ENCODE measurements at places on chromosomes 7 and 10.

DNA sequence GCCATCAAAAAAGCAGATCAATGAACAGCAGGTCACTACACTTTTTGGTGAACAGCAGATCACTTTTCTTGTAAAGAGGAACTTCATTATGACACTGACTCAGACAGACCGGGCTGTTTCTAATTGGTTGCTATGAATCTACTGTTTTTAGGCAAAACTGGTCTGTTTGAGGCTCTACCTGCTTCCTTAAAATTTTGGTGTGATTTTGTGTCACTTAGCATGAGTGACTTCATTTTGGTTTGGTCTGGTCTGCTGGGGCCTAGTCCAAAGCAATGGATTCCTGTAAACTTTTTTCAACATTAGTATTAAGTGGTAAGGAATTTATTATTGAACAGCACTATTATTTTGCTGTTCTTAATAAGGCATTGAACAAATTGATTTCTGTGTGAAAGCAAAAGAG is 41.8 kb upstream of the C10orf71 start:
- no peak for DNase-seq

- DNase-seq = no peak
Observed at GRCh38 chr7:74010407-74010806, 17.6 kb upstream of the ELN start.

DNA sequence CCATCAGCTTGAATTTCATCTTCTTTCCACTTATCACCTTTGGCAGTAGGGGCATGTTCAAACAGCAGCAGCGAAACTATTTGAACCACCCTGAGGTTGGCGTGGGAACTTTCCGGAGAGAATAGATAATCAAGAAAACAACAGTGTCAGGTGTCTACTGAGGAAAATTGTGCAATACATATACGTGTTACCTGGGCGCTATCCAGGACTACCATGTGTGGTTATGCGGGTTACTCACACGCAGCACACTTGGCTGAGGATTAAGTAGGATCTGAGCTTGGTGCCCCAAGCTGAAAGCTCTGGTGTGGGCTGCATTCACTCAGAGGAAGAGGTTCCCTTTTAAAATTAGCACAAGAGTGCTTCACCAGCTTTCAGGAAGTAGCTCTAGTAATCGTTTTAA is 8.8 kb upstream of the ABI1 start:
- DNase-seq = no peak

GRCh38 chr7:101021703-101022102 is 1.8 kb downstream of the MUC17 start:
- peak; percentile 7 for DNase-seq

DNA sequence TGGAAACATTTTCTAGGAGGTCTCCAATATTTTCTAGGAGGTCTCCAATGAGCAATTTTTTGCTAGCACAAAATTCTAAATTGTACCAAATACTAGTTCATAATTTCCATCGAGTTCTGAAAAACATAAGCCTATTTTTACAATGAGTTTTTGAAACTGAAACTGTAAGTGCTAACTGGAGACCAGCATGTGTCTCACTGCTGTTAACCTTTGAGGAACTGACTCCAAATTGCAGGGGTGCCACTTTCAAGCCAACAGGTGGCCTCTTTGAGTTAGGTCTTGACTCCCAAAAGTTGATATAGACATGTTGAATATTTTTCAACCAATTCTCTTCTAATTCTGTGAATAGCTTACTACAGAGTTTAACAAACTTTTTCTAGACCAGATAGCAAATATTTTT is 58.8 kb downstream of the CAV1 start:
- no peak for DNase-seq

GRCh38 chr10:61452151-61452651 is 980 bp downstream of the TMEM26 start:
- no peak for DNase-seq

DNA sequence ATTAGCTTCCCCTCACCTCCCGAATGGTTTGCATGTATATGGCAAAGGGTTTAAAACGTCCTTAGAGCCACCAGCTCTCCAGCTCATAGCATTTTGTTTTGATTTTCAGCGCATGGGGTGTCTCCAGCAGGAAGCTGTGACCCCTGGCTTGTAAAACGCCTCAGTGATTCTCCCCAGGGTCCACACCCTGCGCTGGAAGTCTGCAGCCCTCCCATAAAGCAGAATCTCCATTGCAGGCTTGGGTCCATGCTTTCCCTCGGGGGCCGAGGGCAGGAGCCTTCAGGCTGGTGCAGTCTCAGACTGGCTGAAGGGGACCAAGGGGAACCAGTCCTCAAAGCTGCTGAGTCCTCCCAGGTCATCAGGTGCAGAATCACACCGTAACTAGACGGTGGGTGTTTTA is 109.7 kb downstream of the VIPR2 start:
- no peak for DNase-seq

GRCh38 chr7:104096683-104097082 is 107.2 kb upstream of the RELN start:
- DNase-seq = peak; percentile 59

- DNase-seq = no peak
Observed at GRCh38 chr10:45257600-45257999, 57.8 kb downstream of the OR13A1 start.

GRCh38 chr7:13322126-13322525 is 634.7 kb downstream of the ARL4A start:
- DNase-seq = no peak

GRCh38 chr7:155741082-155741481 is 71.2 kb downstream of the SHH start:
- no peak for DNase-seq

- DNase-seq = no peak
Observed at GRCh38 chr10:91711885-91712680, 79.2 kb upstream of the PPP1R3C start.

Data from urothelium cell line (cell line).